Islet precursor cell (in vitro differentiated cells): ENCODE measurements at places on chromosomes 16 and 17.

GRCh38 chr17:38874505-38875400 is 4.9 kb downstream of the LASP1 start:
- DNase-seq, result no peak

- DNase-seq, result no peak
Observed at GRCh38 chr17:60827943-60828342, 150.3 kb downstream of the BCAS3 start.

DNA sequence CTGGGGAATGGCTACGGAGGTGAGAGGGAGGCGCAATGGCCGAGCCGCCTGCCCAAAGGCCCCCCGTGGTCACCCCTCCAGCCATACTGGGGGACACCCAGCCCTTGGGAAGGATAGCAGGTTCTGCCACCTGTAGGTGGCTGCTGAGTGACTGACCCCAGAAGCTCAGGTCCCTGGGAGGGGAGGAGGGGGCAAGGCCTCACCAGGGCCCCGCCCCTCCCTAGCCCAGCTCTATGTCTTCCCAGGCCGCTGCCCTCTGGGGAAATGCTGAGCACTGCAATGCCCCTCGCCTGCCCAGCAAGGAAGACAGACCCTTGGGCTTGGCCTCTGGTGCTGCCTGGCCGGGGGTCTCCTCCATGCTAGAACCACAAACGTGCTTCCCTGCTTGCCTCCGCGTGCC is 11.4 kb upstream of the CLDN9 start:
- DNase-seq, result no peak

- peak; percentile 98 for DNase-seq
Observed at GRCh38 chr17:5516060-5516792, 29.9 kb downstream of the MIS12 start.

DNA sequence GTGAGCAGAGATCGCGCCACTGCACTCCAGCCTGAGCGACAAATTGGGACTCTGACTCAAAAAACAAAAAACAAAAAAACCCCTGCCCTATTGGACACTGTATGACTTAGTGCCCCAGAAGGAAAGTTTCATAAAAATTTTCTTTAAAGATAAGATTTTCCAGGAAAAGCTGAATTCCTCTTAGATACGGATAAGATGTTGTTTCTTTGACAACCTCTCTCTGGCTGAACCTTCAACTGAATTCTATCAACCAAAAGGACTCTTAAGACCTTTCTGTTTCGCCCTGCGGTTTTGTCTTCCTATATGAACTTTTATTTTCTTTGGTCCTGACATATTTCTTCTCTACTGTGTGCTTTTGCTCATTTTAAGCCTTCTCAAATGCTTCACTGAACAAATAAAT is 35.8 kb downstream of the CPPED1 start:
- DNase-seq, result no peak

DNA sequence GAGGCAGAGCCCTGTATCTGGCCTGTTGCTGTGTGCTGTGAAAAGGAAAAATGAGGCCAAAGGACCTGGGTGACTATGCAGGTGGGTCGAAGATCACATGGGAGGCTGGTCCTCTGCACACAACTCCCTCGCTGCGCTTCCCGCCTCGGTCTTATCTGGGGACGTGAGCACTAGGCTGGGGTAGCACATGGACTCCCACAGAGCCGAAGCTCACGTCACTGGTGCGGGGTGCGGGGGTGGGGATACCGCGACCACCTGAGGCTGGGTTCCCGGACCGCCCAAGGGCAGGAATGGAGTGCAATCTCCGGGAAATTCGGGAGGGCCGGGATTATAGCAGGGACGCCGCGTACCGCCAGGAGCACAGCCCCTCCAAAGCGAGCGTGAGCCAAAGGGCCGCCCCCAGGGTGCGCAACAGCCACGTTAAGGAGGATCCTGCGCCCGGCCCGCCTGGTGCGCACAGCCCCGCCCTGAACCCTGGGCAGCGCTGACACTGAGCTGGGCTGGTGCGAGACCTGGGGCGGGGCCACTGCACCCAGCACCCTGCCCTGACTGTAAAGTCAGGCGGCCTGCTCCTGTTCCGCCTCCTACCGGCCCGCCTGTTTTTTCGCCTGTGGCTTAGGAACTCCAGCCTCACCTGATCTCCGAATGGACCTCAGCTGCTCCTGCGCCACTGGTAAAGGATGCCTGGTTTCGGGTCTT is 4.8 kb downstream of the MT1A start:
- DNase-seq, result peak; percentile 85

DNA sequence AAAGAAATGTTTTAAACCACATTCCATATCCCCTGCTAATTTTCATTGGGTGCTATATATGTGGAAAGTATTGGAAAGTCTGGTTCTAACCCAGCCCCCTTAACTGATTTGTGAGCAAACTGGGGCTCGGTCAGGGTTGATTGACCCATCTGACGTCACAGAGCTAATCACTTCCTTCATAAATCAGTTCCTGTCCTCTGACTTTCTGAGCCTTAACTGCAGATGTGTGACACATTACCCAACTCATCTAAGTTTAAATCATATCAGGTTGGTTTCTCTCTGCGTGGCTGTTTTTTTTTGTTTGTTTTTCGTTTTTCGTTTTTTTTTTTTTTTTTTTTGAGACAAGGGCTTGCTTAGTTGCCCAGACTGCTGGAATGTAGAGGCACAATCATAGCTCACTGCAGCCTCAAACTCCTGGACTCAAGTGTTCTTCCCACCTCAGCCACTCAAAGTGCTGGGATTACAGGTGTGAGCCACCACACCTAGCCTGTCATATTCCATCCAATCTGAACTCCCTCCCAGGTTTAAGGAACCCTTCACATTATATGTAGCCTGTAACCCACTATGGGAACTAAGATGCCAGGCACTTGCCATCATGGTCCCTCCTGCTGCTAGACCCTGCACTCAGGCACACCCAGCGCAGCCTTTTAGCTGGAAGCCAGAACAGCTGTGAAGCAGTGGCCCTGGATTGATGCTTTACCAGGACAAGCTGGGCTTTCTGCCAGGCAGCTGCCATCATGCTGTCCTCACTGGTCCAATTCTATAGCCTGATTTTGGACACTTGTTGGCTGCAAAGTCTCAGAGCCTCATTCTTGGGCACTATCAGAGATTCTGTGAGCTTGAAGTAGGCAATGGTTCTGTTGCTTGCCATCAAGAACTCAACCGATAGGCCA is 6.9 kb upstream of the BPTF start:
- peak; percentile 50 for DNase-seq

DNA sequence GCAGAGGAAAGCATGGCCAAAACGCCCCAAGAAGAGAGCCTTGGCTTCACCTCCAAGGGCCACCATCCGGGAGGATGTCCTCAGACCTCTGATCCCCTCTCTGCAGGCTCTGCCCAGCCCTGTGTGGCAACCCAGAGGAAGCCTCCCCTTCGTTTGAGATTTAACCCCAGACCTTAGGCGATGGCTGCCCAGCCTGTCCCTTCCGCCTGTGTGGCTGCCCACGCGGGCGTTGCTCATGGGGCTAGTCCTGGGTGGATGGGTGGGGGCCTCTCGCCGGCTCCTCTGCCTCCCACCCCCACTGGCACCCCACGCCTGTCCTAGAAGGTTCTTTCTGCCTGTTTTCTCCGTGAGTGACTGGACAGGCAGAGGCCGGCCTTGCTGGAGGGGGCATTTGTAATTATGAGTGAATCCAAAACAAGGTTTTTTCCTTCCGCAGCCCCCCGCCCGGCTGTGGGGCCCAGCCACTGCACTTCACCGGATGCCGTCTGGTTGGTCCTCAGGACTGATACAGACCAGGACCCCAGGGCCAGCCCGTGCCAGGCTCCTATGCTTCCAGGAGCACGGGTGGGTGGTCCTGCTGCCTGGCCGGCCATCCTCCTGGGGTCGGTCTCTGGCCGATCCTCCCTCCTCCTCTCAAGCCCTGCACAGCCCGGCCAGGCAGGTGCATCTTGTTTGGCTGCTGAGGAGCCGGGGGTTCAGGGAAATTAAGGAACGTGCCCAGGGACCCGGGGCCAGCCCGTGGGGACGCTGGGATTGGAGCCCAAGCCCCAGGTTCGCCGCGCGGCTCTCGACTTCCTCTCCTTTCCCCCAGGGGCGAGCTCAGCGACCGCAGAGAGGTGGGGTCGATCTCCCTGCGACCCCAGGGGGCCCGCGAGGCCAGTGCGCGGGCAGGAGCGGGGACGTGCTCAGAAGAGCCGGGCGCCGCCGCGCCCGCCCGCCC is at the start of gene TMEM235:
TSS of gene TMEM235 (plus strand) at position 636 of the 940 bp plus-strand sequence. CDS start 393 bp downstream, outside the sequence.
- peak; percentile 59 for DNase-seq

- DNase-seq, result no peak
Observed at GRCh38 chr16:23334457-23334853, 32.4 kb downstream of the SCNN1B start.

DNA sequence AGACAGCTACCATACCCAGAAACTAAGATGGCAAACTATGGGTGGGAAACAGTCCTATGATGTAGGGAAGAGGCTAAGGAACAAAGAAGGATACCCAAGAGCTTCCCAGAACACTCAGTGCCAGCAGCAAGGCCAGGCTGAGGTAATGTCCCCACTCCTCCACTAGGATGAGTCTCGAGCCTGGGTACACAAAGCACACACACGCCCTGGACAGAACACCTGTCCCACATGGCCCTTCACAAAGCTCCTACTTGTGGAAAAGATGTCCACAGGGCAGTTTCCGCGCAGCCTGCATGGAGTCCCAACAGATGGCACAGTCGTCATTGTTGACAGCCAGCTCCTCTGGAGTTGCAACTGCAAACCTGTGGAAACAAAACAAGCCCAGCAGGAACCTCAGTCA is 23.9 kb downstream of the AMFR start:
- DNase-seq, result peak; percentile 69

DNA sequence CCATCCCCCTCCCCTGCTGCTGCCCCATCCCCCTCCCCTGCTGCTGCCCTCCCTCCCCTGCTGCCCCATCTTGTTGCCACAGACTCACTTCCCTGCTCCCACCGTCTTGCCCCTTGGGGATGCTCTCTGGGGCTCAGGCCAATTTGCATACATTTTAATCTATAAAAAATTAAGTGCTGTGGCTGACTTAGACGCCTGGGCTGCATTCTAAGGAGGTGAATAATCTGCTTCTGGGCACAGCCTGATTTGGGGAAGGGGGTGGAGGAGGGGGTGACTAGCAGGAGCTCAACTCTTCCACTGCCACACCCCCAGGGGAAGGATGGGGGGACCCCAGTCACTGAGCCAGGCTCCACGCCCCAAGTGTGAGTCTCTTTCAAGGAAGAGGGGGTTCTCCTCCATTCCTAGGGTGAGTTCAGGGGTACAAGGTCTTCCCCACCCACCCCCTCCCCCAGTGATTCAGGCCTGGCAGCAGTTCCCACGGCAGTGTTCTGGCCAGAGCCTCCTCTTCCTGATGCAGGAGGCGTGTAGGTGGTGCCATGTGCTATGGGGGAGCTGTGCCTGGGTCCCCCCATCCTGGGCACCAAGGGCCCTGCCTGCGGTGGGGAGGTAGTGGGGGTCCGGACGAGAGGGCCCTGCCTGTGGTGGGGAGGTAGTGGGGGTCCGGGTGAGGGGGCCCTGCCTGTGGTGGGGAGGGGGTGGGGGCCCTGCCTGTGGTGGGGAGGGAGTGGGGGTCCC is 5.0 kb downstream of the DPH1 start:
- DNase-seq, result no peak

GRCh38 chr16:29816694-29817441 is 916 bp downstream of the PAGR1 start:
- DNase-seq, result peak; percentile 86

- no peak for DNase-seq
Observed at GRCh38 chr17:37764383-37764782, 19.5 kb upstream of the HNF1B start.

GRCh38 chr16:74560912-74561311 is 46.0 kb downstream of the GLG1 start:
- no peak for DNase-seq

DNA sequence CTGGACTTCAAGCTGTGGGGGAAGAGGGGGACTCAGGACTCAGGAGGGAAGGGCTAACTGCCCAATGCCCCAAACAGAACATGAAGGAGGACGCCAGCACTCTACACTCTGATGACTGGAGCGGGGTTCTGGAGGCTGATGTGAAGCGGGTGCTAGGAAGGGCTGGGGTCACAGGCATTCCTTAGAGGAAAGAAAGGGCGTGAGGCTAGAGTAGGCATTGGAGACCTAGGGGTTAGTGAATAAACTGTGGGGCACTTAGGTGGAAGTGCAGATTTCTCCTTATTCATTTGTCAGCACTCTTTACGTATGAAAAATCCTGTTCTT is 760 bp upstream of the LMF1 start:
- DNase-seq, result no peak

- peak; percentile 46 for DNase-seq
Observed at GRCh38 chr16:81936209-81937000, 74.9 kb downstream of the SDR42E1 start.

- DNase-seq, result no peak
Observed at GRCh38 chr17:1606352-1606985, 22.2 kb downstream of the SLC43A2 start.

DNA sequence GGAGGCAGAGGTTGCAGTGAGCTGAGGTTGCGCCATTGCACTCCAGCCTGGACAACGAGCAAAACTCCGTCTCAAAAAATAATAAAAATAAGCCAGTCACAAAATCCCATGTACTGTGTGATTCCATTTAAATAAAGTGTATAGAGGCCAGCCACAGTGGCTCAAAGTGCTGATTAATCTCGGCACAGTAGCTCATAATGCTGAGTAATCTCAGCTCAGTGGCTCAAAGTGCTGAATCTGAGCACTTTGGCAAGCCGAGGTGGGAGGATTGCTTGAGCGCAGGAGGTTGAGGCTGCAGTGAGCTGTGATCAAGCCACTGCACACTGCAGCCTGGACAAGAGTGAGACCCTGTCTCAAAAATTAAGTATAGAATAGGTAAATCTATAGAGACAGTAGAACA is 4.9 kb downstream of the TMED6 start:
- no peak for DNase-seq

GRCh38 chr17:73620414-73620813 is 23.8 kb downstream of the SDK2 start:
- DNase-seq, result no peak
